ENCODE measurements at places on chromosomes 7 and 10.

DNA sequence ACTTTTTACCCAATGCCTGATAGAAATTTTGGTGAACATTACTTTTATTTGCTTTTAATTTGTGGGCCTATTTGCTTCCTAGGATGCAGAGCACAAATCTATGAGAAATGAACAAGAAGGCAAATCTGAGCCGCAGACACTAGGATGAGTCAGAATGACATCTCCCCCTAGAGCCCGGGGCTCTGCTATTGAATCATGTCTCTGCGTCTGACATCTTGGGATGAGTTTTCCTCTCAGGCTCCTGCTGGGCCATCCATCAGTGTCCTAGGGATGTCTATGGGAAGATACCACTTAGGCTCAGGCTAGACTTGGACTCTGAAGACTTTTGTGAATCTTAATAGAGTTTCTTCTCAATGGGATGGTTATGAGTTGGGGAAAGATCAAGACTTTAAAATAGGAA lies 157.3 kb upstream of the MTPN start:
- no peak for DNase-seq

GRCh38 chr10:63642808-63643207 lies 121.6 kb downstream of the REEP3 start:
- DNase-seq: no peak

GRCh38 chr7:157599491-157599890 lies 262.7 kb downstream of the DNAJB6 start:
- DNase-seq: no peak

GRCh38 chr7:140060243-140060630 lies 2.5 kb downstream of the PARP12 start:
- no peak for DNase-seq

GRCh38 chr10:18424200-18424599 lies 227.2 kb downstream of the NSUN6 start:
- no peak for DNase-seq

GRCh38 chr7:20543500-20543899 lies 72.0 kb upstream of the ABCB5 start:
- DNase-seq: no peak
